ENCODE measurements at places on chromosomes 4 and X.

- DNase-seq = peak; percentile 49
Measured at GRCh38 chr4:128812442-128813235, 3.1 kb downstream of the JADE1 start.

DNA sequence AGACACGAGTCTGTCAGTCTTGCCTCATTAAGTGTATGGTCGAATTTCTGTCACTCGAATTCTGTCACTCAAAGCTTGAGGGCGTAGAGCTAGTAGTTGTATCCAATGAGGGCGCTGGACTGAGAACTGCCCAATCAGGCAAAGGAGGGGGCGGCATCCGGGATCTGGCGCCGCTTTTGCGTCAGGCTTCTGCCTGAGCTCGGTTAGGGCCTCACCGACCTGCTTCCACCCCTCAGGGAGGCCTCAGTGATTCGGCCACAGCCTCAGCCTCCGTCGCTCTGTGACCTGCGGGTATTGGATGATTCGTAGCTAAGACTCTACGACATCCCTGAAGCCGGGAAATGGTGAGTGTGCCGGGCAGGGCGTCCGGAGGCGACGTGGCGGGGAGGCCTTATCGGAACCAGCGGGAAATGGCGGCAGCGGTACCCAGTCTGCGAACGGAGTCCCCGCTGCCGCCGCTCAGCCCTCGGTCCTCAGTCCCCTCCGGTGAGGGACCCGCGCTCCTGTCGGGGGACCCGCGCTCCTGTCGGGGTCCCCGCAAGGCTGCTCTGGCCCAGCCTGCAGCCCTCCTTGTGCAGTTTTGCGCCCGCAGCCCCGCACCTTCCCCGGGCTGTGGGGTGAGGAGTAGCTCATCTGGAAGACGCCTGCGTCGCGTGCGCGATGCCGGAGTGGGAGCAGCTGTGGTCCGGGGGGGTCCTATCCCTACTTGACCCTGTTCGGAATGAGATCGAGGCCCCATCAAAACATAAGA is 88.3 kb downstream of the ZNF718 start:
- DNase-seq = peak; percentile 82

- no peak for DNase-seq
Measured at GRCh38 chrX:115134382-115134781, 54.8 kb upstream of the RBMXL3 start.

DNA sequence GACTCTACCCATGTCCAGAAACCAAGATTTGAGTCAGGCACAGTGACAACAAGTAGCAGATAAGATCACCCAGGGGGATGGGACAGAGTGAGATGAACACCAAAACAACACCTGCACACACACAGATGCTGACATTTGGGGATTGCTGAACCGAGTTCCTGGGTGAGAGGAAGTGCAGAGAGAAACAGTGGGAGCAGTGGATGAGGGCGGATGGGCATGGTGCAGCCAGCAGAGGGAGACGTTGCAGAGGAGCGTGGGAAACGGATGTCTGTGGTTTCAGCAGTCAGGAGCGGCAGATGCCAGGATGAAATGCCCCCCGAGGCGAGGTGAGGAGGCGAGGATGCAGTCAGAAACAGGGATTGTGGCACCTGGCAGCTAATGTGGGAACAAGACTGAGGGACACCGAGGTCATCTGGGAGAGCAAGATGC is 78.6 kb upstream of the STS start:
- no peak for DNase-seq

DNA sequence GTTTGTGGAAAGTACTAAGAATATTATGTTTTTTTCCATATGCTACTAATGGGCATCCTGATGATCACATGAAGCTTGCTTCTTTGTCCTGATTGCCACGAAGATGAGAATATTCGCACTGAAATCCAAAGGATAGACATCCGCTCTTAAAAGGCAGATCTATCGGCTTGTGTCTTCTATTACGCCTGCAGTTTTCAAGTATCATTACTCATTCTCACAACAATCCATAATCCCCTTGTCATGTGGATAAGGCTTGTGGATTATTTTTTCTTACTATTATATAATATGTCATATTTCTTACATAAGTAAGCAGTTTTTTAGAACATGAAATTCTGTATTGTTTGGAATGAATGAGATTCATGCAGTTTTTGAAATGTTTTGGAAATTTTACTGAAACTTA is 62.8 kb downstream of the KCNIP4 start:
- no peak for DNase-seq

GRCh38 chr4:15689540-15689939 is 7.9 kb downstream of the FAM200B start:
- DNase-seq = no peak

GRCh38 chr4:184823014-184823413 is 2.8 kb downstream of the ACSL1 start:
- DNase-seq = no peak

DNA sequence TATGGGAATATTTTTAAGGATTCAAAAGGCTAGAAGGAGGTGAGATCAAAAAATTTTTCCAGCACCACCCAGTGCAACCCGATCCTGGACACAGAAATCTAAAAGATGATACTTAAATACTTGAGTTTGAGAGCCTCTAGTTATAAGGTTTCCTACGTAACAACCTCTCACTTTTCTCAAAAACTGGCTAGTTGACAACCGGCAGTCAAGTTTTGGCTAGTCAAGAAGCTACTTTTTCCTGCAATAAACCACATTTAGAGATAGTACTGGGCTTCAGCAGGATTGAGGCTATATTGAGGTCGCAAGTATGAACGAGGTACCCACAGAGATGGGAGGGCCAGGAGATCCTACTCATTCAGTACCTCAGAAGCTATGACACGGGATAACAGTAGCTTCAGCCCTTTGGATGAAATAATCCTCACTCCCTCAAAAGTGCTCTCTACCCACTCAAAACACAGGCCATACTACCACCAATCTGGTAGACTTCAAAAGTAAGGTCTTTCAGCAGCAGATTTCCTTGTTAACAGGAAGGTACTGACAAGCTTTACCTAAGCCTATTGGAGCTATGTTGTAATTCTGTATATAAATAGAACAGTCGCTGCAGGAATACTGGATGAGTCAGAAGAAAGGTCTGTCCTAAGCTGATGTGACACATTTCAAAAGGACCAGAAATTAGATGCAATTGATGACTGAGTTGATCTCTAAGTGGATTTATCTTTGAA is 1.5 kb upstream of the TSPAN5 start:
- DNase-seq = no peak

- no peak for DNase-seq
Measured at GRCh38 chr4:41678086-41678816, 70.3 kb downstream of the PHOX2B start.

GRCh38 chrX:6131287-6131686 is 97.4 kb downstream of the NLGN4X start:
- no peak for DNase-seq

GRCh38 chr4:3410401-3411135 is 31.2 kb upstream of the HGFAC start:
- DNase-seq = no peak

DNA sequence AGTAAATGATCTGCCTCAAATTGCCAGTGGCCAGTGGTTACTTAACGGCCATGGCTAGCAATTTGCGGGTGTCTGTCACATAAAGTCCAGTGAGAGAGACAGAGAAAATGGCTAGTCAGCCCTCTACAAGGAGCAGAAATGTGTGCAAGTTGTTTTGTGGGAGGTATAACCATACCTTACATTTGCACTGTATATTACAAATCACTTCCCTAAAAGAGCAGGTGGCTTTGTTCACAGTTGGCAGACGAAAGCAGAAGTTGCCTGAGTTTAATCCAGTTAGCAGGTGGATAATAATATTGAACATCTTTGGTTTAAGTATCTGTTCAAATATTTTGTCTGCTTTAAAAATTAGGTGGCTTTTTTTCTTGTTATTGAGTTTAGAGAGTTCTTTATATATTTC is 15.6 kb downstream of the SRPX start:
- no peak for DNase-seq

- peak; percentile 56 for DNase-seq
Measured at GRCh38 chrX:13955095-13955647, 74.5 kb downstream of the GEMIN8 start.

DNA sequence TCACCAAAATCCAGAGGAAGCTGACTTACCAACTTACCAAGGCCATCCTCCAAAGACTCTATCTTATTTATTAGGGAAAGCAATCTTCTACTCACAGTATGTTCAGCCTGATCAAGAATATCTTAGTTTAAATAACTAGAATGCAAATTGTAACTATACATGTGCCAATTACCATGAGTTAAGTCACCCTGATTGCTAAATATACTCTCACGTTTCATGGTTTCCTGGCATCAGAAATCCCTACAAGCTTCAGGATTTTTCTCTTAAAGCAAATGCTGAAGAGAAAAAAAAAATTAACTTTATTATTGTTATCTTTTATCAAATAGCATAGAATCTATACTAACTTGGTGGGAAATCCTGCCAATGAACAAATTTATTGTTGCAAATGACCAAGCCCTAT is 63.0 kb upstream of the MXD4 start:
- DNase-seq = no peak

GRCh38 chrX:69137371-69138117 is 27.7 kb downstream of the PJA1 start:
- peak; percentile 61 for DNase-seq

- DNase-seq = no peak
Measured at GRCh38 chrX:42531441-42531840, 246.5 kb downstream of the PPP1R2C start.

- no peak for DNase-seq
Measured at GRCh38 chr4:122739174-122739573, 6.7 kb downstream of the BBS12 start.

GRCh38 chrX:99371976-99372595 is 1038.0 kb downstream of the PCDH19 start:
- peak; percentile 84 for DNase-seq

DNA sequence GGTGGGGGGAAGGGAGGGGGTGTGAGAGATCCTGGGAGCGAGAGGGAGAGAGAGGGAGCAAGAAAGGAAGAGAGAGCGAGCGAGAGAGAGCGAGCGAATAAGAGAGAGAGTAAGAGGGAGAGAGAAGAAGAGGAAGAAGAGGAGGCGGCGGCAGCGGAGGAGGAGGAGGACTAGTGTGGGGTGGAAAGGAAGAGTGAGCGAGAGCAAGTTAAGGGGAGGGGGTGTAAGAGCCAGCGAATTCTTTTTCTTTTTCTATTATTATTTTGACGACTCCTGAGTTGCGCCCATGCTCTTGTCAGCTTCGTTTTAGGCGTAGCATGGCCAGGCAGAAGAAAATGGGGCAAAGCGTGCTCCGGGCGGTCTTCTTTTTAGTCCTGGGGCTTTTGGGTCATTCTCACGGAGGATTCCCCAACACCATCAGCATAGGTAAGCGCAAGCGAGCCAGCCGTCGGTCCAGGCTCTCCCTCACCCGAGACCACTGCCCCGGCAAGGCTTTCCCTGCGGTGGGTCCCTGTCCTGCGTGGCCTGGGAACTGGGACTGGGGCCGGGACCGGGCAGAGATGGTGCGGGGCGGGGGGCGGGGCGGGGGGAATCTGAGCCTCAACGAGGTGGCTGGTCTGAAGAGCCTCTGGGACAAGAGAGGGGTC is at the start of gene GRIA3:
TSS of gene GRIA3 (plus strand) at position 60 of the 647 bp plus-strand sequence. CDS start at position 318, 258 bp downstream.
- DNase-seq = no peak

GRCh38 chr4:102503831-102504786 is 3.0 kb downstream of the NFKB1 start:
- no peak for DNase-seq

GRCh38 chr4:177308125-177308524 is 1.5 kb upstream of the NEIL3 start:
- DNase-seq = no peak

DNA sequence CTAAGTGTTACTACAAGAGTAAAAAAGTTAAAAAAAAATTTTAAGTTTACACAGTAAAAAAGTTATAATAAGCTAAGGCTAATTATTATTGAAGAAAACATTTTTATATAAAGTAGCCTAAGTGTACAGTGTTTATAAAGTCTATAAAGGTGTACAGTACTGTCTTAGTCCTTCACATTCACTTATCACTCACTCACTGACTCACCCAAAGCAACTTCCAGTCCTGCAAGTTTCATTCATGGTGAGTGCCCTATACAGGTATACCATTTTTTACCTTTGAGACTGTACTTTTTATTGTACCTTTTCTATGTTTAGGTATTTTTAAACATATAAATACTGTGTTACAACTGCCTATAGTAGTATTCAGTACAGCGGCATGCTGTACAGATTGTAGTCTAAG is 74.2 kb downstream of the TMEM165 start:
- DNase-seq = no peak

- no peak for DNase-seq
Measured at GRCh38 chr4:153622093-153622492, 62.0 kb upstream of the TLR2 start.

DNA sequence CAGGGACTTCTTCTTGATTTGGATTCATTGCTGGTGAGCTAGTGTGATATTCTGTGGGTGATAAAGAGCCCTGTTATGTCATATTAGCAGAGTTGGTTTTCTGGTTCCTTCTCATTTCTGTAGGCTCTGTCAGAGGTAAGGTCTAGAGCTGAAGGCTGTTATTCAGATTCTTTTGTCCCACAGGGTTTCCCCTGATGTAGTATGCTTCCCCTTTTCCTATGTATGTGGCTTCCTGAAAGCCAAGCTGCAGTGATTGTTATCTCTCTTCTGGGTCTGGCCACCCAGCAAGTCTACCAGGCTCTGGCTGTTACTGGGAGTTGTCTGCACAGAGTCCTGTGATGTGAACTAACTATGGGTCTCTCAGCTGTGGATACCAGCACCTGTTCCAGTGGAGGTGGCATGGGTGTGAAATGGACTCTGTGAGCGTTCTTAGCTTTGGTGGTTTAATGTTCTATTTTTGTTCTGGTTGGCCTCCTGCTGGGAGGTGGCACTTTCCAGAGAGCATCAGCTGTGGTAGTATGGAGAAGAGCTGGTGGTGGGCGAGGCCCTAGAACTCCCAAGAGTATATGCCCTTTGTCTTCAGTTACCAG is 373.7 kb downstream of the AR start:
- DNase-seq = no peak

GRCh38 chr4:148227147-148227546 is 215.1 kb downstream of the NR3C2 start:
- DNase-seq = no peak

GRCh38 chrX:111837197-111837596 is 38.8 kb upstream of the TRPC5OS start:
- peak; percentile 19 for DNase-seq

DNA sequence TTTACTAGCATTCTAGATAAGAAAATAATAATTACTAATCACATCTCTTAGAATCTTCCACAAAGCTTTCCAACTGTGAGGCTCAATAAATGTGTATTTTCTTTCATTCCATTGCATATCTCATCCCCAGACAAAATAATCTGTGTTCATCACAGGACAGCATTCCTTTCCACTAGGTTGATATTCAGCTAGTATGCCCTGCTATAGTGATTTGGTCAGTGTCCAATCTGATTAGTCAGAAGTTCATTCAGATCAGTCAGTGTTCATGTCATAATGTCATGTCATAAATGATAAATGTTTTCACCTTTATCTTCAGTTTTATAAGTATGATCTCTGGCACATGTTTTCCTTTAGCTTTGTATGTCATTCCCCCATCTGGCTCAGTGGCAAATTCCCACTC is 611.4 kb downstream of the KCTD8 start:
- DNase-seq = no peak

DNA sequence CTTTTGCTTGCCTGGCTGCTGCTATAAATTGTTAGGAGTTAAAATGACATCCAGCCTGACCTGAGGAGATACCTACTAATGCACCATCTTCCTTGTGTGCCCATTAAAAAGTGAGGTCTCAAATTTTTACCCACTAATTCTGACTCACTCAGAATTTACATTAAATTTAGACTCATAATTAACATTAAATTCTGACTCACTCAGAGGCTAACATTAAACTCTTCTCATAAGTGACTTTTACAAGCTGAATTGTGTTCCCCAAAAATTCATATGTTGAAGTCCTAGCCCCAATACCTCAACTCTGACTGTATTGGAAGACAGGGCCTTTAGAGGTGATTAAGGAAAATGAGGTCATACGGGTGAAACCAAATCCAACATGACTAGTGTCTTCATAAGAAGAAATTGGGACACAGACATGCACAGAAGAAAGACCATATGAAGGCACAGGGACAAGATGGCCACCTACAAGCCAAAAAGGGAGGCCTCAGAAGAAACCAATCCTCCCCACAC is 11.8 kb downstream of the CASP6 start:
- no peak for DNase-seq

Measured in NCI-H2227 treated with DMSO at 0.1 percent for 48 hours (cell line).